ENCODE measurements at places on chromosomes 12 and 14.
A peak's percentile ranks its signal among the peaks of the same experiment; 100 is the strongest.

- no peak for DNase-seq
These were observed 25.8 kb downstream of the GALNT16 start for GRCh38 chr14:69285661-69286255.

- no peak for DNase-seq
These were observed 337.7 kb downstream of the IPO8 start for GRCh38 chr12:30357766-30358490.

DNA sequence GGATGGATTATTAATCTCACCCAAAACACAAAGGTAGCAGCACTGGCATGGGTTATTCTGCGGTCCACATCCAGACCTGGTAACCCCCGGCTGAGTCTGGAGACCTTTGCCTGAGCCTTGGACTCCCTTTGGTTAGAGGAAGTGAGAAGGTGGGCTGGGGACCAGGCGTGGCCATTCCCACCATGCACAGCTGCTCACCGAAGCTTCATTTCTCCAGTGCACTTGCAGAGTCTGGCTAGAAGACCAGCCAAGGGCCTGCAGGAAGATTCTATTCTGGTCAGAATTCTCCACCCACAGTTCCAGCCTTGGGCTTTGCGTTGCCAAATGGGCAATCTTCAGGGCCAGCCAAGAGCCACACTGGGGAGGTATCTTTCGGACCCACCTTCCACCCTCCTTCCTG lies 73.0 kb downstream of the LGMN start:
- no peak for DNase-seq

- no peak for DNase-seq
These were observed 24.0 kb downstream of the KLRK1 start for GRCh38 chr12:10365696-10366405.

DNA sequence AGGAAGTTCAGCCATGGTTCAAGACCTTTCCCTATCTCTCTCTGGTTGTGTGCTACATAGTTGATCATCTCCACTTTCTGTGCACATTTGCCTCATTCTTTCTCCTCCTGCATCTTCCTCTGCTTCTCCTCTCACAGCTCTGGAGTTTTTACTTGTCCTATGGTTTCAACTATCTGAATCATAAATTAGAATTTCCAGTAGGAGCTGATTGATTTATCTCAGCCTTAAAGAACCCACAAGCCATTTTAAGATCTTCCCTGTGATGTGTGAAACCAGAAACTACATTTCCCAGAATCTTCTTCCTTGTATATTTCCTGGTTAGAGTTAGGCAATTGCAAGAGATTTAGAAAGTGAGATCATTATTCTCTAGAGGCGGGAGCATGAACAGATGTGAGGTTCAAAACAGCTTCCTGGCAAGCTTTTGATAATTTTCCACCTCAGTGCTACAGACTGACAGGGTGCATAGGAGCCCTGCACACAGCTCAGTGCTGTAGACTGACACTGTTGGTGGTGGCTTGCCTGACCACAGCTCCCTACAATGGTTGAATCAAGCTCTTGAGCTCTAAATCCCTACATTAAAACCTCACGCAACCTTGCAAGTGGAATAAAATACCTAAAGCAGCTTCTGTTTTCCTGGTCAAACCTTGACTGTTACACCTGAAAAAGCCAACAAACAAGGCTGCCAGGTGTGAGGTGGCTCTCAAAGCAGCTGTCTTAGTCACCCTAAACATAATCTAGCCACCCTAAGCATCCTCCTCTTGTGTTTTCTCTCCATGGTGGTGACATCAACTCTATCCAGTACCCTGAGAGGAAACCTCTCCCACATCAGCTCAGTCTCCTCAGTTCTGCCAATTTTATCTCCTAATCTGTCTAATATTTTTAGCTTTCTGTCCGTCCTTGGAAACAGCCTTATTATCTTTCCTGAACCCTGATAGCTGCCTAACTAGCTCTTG lies 21.5 kb upstream of the IFNG start:
- no peak for DNase-seq

- DNase-seq = peak; percentile 3
These were observed 107.7 kb upstream of the CAND1 start for GRCh38 chr12:67161322-67161918.
